Kidney (tissue), 22 donors: ENCODE measurements at places on chromosomes 12 and 14.

DNA sequence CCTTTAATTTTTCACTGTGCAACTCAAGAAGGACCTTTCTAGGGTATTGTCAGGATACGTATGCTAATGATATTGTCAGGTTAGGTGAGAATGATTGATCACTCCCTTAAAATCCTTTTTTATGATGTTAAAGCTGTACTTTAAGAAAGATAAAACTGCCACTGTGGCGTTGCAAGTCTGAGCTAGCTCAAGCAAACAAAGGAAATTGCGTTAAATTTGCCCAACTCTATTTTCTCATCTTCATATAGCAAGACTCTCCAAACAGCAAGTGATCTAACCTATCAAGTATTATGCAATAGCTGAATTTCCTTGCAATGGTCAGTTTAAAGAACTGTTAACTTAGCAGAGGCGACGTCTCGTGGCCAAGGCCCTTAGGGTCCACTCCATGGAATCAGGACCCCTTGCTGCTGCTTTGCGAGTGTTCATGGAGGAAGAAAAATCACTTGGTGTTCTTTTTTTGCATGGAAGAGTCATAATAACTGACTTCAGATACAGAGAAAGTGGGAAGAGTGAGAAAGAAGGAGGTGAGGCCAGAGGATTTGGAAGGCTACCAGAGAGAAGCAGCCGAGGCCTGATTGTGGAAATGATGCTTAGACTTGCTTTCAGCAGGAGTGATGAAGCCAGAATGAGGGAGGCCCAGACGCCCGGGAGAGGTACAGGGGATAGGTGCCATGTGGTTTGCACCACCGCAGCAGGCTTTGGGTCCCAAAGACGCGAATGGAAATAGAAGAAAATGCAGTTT is 2.5 kb downstream of the TRAF3 start:
- H3K4me3 ChIP-seq, result no peak overlapping the region
- no peaks in the 10 kb centered on the region for H3K36me3 ChIP-seq
- no peaks in the 10 kb centered on the region for H3K27me3 ChIP-seq
- H3K4me1 ChIP-seq, result peaks cover 7% of the 10 kb centered on the region
- no peak overlapping the region for H3K27ac ChIP-seq

- no peak overlapping the region for H3K27ac ChIP-seq
- DNase-seq, result no peak
- H3K27me3 ChIP-seq, result no peaks in the 10 kb centered on the region
Measured at GRCh38 chr12:128783129-128783574, 40.6 kb downstream of the SLC15A4 start.

DNA sequence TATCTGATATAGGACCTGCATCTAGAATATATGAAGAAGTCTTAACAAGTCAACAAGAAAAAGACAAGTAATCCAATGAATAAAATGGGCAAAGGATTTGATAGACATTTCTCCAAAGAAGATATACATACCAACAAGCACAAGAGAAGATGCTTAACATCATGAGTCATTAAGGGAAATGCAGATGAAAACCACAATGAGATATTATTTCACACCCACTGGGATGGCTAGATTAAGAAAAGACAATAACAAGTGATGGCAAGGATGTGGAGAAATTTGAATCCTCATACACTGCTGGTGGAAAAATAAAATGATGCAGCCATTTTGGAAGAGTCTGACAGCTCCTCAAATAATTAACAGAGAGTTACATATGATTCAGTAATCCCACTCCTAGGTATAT is 502.6 kb downstream of the FUT8 start:
- no peaks in the 10 kb centered on the region for H3K27me3 ChIP-seq
- H3K4me3 ChIP-seq, result no peak overlapping the region
- no peak overlapping the region for H3K27ac ChIP-seq
- H3K4me1 ChIP-seq, result no peaks in the 10 kb centered on the region
- H3K36me3 ChIP-seq, result no peaks in the 10 kb centered on the region

GRCh38 chr14:53947094-53947445 is 9.6 kb downstream of the BMP4 start:
- H3K27ac ChIP-seq, result no peak overlapping the region
- DNase-seq, result no peak
- H3K27me3 ChIP-seq, result no peaks in the 10 kb centered on the region
- H3K36me3 ChIP-seq, result peaks cover 6% of the 10 kb centered on the region
- no peaks in the 10 kb centered on the region for H3K4me1 ChIP-seq

DNA sequence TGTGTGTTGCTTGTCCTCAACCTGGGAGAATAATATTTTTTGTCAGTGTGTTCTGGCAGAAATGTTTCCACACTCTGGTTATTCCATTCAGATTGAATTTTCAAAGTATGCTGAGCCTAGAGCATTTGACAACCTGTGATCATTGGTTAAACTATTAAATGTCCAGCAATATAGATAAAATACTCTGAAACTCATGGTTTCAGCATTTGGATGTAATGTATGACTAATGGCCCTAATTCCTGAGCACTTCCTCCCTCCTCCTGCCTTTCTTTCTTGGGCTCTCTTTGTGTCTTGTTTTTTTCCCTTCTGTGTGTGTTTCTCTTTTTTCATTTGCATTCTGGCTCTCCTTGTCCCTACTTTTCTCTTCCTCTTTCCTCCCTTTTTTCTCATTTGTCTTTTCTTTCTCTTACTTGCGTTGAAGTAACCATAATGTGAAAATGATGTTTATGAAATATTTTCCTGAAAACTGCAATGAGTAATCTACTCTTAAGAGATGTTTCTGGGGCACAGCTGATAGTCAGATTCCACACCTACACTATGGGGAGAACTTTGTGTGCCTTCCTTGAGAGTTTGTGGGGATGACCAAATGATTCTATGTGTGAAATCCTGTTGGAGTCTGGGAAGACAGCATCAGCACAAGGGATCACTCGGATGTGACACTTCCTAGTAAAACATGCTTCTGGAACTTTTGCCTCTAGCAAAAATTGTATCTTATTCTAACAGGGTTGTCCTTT is 74.6 kb downstream of the FRMD6 start:
- H3K4me3 ChIP-seq, result no peak overlapping the region
- H3K27me3 ChIP-seq, result no peaks in the 10 kb centered on the region
- no peaks in the 10 kb centered on the region for H3K36me3 ChIP-seq

DNA sequence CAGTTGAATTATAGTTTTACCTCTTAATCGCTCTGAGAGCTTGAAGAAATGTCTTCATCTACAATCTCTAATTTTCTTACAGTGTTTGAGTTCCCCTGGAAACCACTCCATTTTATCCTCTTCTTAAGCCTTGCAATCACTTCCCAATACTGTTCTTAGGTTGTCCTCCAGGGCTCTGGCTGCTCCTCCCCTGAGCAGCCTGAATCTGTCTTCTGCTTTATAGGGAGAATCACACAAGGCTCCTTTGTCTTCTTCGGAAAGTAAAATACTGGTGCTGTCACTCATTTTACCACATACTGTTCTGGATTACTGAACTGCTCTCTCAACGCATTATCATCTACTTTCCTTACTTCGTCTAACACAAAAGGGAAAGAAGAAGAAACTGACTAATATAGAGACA is 133.7 kb downstream of the MDGA2 start:
- no peaks in the 10 kb centered on the region for H3K27me3 ChIP-seq
- H3K27ac ChIP-seq, result no peak overlapping the region
- peaks cover 2% of the 10 kb centered on the region for H3K4me1 ChIP-seq
- no peak for DNase-seq
- H3K4me3 ChIP-seq, result no peak overlapping the region
